ENCODE measurements at places on chromosomes 7 and 10. TPM values are rescaled to one million over a fixed set of nuclear protein-coding genes. Genes with fewer than 3 reads are reported as not detected.
A peak's percentile ranks its signal among the peaks of the same experiment; 100 is the strongest.

Gene ATOH7
- polyA plus RNA-seq, result 0.05 TPM

GRCh38 chr10:35265435-35265834 is 70.9 kb upstream of the CCNY start:
- DNase-seq, result no peak

GRCh38 chr10:122390679-122391078 is 16.2 kb downstream of the PLEKHA1 start:
- DNase-seq, result no peak

DNA sequence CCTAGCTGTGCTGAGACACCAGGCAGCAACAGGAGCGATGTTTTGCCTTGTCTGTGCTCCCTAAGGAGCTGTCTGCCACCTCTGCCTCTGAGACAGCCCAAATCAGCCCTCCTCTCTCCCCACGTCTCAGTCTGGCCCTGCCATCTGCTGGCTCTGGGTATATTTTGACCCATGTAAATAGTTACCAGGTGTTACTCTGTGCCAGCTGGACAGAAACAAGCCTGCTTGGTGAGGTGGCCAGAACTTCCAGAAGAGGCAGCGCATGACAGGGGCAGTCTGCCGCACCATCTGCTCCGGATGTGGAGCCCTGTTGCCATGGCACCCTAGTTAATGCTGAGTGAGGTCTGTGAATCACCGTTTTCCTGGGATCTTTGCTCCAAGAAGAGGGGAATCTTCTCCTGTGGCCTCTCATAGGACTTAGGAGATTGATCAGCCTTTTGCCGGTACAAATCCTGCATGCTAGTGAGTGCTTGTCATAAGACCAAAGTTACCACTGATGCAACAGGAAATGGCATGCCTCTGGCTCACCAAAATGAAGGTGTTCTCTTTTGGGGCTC is 31.8 kb downstream of the GSTO2 start:
- peak; percentile 85 for DNase-seq

DNA sequence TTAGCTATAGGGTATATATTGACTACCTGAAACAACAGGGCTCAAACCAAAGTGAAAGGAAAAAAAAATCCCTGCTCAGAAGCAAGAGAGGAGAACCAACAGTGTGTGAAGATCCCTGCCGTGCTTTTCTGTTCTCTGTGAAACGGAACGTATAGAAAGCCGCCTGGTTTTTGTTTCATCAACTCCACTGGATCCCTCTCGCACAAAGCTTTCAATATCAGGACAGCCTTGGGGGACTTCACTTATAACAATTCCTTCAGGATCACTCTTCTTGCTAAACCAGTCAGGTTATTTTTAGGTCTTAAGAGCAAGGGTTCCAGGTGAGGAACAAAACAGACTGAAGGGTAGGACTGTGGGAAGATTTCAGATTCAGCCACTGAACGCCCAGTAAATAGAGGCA is 151.1 kb upstream of the CACNA2D1 start:
- no peak for DNase-seq
